Left kidney (tissue), 8 donors: ENCODE measurements at places on chromosomes 16 and 17. TPM values are rescaled to one million over a fixed set of nuclear protein-coding genes. Genes with fewer than 3 reads are reported as not detected.

- DNase-seq: peak; percentile 100
Observed at GRCh38 chr17:81860756-81861568, 627 bp upstream of the P4HB start.

DNA sequence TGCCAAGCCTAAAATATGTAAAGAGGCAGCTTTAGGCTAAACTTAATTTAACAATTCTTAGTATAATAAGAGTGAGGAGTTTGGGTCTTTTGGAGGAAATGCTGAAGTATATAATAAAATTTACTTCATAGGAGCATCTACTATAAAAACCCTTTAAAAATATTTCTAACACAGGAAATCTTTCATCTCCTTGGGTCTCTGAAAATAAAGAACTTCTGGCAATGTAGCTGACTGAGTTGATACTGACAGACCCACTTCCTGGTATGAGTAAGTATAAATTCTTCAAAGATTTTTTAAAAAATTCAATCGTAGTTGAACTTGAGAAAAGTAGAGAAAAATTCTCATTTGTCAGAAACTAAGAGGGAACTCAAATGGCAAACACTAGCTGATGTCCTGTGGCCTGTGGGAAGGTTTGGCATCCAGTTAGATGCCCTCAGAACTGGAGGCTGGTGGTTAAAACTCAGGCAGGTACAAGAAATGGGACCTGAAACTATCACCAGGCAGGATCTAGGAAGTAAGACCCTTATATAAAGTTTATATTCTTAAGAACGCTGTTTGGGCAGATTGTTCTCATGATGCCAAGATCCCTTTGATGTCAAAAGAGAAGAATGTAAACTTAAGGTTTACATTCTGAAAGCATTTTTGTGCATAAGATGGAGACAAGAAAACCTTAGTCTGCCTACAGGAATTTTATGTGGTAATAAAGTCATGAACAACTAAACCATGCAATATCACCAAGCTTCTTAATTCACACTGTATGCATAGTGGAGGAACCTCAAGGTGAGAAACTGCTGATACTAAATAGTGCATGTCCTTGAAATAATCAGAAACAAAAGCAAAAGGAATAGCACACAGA is 6.2 kb downstream of the KRTAP4-6 start:
- DNase-seq: no peak

DNA sequence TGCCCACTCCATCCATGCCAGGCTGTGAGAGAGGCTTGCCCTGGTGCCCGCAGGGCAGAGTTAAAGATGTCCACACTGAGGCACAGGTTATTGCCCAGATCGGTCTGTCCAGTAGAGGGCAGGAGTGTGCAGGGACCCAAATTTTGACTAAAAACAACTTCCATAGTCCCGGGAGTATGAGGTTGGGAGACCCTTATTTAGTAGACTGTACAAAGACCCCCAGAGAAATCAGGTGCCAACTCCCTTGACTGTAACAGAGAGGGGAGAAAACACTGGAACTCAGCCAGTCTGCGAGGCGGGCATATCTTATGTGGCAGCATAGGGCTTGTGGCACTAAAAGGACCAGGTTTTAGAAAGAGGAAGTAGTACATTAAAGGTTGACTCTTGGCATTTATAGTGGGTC is 43.4 kb downstream of the HNF1B start:
- no peak for DNase-seq

GRCh38 chr17:50609380-50610074 is 25.2 kb upstream of the ABCC3 start:
- DNase-seq: no peak

DNA sequence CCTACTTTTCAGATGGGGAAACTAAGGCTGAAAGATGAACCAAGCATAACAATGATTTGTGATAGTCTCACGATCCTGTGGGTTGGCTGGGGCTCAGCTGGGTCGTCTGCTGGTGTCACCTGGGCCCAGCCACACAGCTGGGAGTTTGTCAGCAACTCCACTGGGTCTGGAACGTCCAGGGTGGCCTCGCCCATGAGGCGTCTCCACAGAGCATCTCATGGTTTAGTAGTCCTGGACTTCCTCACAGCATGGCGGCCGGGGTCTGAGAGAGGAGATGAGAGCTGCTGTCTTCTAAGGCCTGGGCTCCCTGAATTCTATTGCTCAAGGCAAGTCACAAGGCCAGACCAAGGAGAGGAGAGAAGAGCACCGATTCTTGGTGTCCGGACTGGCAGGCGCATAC is 24.1 kb upstream of the WFDC1 start:
- DNase-seq: no peak

Gene TUBB3
- polyA plus RNA-seq: 8.8 TPM

DNA sequence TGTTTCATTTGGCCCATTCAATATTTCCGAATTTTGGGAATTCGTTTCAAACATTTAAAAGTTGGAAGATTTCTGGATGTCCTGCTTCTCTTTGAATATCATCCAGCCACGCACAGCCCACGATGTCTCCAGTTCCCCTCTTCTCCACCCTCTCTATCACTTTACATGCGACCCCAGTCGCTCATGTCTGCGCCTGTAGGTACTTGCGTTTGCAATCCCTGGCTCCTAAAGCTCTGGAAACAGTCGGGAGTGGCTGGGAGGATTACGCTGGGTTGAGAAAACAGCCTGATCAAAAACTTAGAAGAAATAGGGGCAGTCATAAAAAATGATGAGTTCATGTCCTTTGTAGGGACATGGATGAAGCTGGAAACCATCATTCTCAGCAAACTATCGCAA is 1.5 kb upstream of the SBK1 start:
- DNase-seq: no peak
